RPMI8226 (cell line): ENCODE measurements at places on chromosomes 11 and 22.

GRCh38 chr22:19238900-19239299, 52.6 kb downstream of the CLTCL1 start:
- DNase-seq: no peak

- DNase-seq: no peak
Measured at GRCh38 chr11:61552108-61552635, 28.7 kb downstream of the SYT7 start.

- DNase-seq: no peak
Measured at GRCh38 chr11:26348776-26349175, 16.8 kb downstream of the ANO3 start.

GRCh38 chr22:36923131-36923788, 9.8 kb downstream of the CSF2RB start:
- no peak for DNase-seq

GRCh38 chr11:48127521-48128183, 89.0 kb upstream of the OR4B1 start:
- DNase-seq: no peak

DNA sequence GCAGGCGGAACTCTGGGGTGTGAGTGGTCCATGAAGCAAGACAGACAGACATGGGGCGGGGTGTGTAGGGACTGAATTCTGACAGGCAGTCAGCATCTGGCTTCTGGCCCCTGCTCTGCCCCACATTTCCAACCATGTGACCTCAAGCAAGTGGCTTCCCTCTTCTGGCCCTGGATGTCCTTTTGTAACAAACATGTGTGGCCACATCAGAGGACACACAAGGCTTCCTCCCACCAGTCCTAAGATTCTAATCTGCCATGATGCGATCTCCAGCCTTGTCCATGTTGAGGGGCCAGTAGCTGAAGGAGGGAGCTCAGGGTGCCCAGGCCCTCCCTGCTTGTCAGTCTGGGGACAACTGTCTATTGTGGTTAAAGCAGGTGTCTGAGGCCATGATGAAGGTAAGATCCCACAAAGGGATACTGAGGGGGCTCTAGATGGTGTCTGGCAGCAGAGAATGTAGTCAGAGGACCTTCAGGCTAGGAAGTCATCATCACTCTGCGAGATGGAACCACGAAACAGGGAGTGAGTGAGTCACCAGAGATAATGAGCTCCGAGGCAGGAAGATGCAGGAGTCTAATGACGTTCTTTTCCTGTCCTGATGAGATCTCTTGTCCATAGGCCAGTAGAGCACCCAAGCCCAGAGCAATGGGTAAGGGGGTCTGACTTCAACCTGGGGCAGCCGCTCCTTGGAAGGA, 27.4 kb downstream of the DRD2 start:
- no peak for DNase-seq

GRCh38 chr22:20542055-20542454, 34.6 kb downstream of the MED15 start:
- DNase-seq: no peak

GRCh38 chr11:24082241-24082640, 414.6 kb upstream of the LUZP2 start:
- DNase-seq: no peak

GRCh38 chr11:5831196-5831829, 10.4 kb downstream of the OR52E6 start:
- DNase-seq: no peak

- no peak for DNase-seq
Measured at GRCh38 chr22:37362621-37363020, 64.7 kb downstream of the ELFN2 start.

GRCh38 chr11:27184458-27185312, 144.1 kb downstream of the BBOX1 start:
- no peak for DNase-seq

GRCh38 chr11:130272336-130272735, 42.4 kb downstream of the ZBTB44 start:
- no peak for DNase-seq

DNA sequence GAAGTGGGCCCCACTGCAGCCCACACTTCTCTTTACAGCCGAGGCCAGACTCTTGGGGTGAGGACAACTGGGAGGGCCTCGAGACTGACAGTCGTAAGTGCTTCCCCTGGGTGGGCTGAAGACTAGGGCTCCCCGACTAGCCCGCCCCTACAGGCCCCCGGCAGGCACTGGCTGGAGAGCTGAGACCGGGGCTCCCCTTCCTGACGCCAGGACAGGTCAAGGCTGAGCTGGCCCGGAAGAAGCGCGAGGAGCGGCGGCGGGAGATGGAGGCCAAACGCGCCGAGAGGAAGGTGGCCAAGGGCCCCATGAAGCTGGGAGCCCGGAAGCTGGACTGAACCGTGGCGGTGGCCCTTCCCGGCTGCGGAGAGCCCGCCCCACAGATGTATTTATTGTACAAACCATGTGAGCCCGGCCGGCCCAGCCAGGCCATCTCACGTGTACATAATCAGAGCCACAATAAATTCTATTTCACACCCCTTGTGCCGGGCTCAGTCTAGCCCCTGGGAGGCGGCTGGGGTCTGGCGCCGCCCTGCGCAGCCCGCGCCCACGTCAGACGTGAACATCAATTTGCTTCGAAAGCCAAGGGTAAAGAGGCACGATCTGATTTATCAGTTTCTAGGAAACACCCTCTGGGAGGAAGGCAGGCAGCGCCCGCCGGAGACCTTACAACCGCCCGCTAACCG, 13.5 kb downstream of the SCYL1 start:
- DNase-seq: no peak

DNA sequence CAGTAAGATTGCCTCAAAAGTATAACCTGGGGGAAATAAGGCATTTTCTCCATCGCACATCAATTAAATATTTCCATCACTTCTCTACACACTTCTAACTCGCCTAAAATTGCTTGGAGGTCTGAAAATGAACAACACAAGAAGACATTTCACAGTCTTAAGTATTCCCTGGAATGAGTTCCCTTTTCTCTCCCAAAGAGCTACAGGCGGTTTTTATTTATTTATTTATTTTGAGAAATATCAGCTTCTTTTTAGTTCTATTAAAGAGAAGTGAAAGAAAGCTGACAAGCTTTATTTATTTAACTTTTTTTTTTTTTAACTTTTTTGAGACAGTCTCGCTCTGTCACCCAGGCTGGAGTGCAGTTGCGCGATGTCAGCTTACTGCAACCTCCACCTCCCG, 11.5 kb upstream of the PARVB start:
- DNase-seq: no peak

- DNase-seq: no peak
Measured at GRCh38 chr11:113436672-113437252, 38.4 kb downstream of the DRD2 start.

DNA sequence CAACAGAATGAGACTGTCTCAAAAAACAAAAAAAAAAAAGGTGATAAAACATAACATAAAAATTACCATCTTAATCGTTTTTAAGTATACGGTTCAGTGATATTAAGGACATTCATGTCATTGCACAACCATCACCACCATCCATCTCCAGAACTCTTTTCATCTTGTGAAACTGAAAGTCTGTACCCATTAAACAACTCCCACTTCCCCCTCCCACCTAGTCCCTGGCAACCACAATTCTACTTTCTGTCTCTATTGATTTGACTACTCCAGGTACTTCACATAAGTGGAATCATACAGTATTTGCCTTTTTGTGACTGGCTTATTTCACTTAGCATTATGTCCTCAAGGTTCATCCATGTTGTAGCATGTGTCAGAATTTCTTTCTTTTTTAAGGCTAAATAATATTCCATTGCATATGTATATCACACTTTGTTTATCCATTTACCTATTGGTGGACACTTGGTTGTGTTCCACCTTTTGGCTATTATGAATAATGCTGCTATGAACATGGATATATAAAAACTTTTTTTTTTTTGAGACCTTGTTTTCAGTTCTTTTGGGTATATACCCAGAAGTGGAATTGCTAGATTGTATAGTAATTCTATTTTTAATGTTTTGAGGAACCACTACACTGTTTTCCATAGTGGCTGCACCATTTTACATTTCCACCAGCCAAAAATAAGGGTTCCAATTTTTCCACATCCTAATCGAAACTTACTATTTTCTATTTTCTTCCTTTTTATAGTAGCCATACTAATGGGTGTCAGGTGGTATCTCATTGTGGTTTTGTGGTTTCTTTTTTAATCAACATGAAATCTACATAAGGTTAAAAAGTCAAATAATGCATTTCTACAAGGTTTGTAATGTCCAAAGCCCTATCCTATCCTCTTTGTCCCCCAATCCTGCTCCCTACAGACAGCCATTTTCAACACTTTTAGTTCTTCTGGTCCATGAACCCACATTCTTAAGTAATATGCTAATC, 23.4 kb upstream of the PIK3C2A start:
- peak; percentile 72 for DNase-seq

GRCh38 chr11:569158-569885, 6.9 kb upstream of the PHRF1 start:
- DNase-seq: no peak

- DNase-seq: no peak
Measured at GRCh38 chr11:8103909-8104308, 22.9 kb downstream of the TUB start.

DNA sequence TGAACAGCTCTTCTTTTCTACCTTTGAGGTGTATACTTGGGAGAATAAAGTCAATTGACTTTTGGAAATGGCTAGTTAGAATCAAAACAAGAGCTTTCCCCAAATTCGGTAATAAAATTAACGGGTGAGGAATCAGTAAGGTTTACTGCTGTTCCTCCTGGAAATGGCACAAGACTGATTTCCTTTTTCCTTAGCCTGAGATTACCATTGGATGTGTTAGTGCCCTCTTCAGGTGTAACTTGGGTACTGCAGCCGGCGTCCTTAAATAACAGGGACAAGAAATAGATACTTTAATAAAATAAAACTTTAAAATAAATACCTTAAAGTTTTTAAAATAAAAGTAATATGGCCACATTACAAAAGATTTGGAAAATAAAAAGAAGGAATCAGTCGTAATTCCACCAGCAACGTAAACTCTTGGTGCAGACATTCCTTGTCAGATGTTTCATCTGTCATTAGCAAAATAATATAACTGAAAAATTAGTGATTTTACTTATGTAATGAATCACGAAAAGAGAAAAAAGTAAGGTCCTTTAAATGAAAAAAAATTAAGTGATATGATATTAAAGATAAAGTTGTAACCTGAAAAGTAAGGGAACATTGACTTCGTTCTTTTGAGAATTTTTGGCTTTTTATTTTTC, 29.7 kb downstream of the ZFTA start:
- peak; percentile 79 for DNase-seq

DNA sequence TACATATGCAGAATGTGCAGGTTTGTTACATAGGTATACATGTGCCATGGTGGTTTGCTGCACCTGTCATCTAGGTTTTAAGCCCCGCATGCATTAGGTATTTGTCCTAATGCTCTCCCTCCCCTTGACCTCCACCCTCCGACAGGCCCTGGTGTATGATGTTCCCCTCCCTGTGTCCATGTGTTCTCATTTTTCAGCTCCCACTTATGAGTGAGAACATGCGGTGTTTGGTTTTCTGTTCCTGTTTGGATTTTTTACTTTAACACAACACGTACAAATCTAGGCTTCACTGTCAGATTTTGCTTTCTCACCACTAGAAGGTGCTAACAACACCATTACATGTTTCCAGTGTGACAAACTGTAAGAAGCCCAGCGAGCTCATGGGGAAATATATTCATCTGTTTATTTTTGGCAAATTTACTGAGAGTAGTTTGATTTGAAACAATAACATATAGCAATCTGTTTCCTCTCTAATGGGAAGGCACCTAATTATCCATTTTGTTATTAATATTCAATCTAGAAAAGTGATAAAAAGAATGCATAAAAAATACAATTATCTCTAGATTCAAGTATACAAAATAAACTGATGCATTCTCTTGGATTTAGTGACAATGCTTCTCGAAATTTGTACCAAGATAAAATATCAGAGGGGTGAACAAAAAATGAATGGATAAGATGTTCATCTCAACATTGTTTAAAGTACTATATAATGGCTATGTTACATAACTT, 23.2 kb upstream of the BIRC3 start:
- DNase-seq: peak; percentile 60

GRCh38 chr11:69310351-69310750, 16.4 kb downstream of the MYEOV start:
- DNase-seq: no peak

GRCh38 chr22:36913427-36914389, at the start of gene CSF2RB:
Gene CSF2RB, plus strand, starts transcription at chr22:36913628. Its CDS starts 8,580 bp downstream, at chr22:36922208.
- DNase-seq: peak; percentile 86

GRCh38 chr11:121645001-121645400, 192.2 kb upstream of the SORL1-AS1 start:
- DNase-seq: no peak

DNA sequence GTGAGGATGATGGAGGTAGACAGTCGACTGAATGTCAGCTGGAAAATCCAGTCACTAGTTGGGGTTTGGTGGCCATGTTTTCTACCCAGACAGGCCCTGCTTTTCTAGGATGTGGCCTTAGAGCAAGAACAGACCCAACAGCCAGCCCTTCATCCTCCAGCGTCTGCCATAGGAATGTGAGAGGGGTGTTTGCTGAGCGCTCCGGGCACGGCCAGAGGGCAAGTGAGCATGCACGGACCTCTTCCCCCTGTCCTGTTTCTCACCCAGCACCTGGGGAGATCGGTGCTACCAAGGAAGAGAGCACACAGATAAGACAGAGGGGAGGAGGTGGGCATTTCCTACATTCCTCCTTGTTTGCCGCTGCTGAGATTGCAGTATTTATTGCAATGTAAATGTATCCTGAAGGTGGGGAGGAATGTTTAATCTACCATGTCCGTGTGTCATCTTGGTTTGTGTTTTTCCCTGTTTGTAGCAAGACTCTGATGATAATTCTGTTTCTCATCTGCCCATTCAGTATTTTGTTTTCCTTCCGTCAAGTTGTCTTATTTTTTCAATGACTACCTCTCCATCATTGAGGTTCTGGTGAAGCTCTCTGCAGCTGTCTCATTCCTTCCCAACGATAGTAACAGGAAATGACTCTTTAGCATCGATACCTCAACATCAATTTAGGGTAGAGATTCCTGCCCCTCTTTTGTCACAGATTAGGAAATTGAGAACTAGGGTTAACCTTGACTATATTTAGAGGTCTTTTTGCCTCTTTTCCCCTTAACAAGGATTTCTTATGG, 4.9 kb upstream of the ATF4 start:
- no peak for DNase-seq

DNA sequence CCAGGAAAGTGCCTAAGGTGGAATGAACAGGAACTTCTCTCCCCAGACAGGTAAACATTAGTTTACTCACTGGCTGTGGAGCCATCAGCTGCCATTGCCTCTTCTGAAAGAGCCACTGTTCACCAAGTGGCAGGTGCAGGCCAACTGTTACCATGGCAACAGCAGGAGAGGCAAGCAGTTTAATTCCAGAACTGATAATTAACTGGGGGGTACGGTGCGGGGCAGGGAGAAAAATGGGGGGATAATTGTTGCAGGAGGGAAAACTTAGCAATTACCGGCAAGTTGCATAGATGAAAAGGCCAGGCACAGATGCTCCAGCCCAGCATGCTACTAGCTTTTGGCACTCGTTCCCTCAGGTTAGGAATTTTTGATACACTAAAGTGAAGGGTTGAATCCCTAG, 85.1 kb downstream of the TRIM44 start:
- DNase-seq: no peak

GRCh38 chr11:118657709-118658428, 21.6 kb downstream of the TREH start:
- no peak for DNase-seq
